ENCODE measurements at places on chromosomes 12 and 14.

- DNase-seq, result no peak
Measured at GRCh38 chr12:49366096-49366651, 1.1 kb upstream of the SPATS2 start.

- DNase-seq, result no peak
Measured at GRCh38 chr14:28767030-28767852, 654 bp downstream of the FOXG1 start.

- DNase-seq, result no peak
Measured at GRCh38 chr12:33832900-33833299, 189.4 kb upstream of the ALG10 start.

GRCh38 chr14:99566009-99566389 is 38.0 kb downstream of the CCDC85C start:
- DNase-seq, result no peak

- DNase-seq, result no peak
Measured at GRCh38 chr14:61280092-61280525, 1.0 kb downstream of the TMEM30B start.

- no peak for DNase-seq
Measured at GRCh38 chr14:23322568-23323517, 1.6 kb downstream of the PABPN1 start.

- DNase-seq, result no peak
Measured at GRCh38 chr12:74393272-74393671, 144.4 kb upstream of the ATXN7L3B start.

- no peak for DNase-seq
Measured at GRCh38 chr12:42679466-42679865, 89.9 kb upstream of the PRICKLE1 start.

DNA sequence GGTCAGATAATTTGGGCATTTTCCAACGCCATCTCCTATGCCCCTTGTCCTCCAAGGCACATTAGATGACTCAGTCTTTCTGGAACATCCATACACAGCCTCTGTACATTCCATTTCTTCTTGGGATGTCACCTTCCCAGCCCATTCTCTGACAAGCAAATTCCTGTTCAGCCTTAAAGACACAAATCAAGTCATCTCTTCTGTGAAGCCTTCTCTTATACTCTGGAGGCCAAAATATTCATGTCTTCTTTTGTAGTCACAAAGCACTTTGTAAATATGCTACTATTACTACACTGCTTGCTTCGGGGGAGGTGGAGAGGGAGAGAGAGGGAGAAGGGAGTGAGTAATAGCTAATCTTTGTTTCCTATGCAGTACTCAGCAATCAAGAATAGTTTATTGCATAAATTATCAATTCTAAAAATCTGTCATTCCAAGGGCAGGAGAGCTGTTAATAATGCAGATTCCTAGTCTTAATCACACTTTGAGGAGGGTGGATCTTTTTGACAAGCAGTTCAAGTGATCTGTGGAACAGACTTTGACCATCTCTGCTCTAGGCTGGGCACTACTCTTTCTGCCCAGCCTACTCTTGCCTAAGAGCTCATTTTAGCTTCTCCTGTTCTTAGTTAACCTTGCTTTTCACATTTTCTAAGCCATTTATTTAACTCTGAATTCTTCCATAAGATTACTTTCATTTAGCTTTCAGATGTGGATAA is 27.9 kb downstream of the KCNMB4 start:
- DNase-seq, result no peak

- DNase-seq, result no peak
Measured at GRCh38 chr12:24012528-24012927, 63.1 kb upstream of the SOX5 start.

- no peak for DNase-seq
Measured at GRCh38 chr12:112105891-112106290, 2.7 kb downstream of the NAA25 start.

- no peak for DNase-seq
Measured at GRCh38 chr12:56522411-56523193, 982 bp downstream of the RBMS2 start.

GRCh38 chr12:114682785-114683708 is 928 bp downstream of the TBX3 start:
- DNase-seq, result no peak

- no peak for DNase-seq
Measured at GRCh38 chr12:124194893-124195566, 99.9 kb upstream of the RFLNA start.

DNA sequence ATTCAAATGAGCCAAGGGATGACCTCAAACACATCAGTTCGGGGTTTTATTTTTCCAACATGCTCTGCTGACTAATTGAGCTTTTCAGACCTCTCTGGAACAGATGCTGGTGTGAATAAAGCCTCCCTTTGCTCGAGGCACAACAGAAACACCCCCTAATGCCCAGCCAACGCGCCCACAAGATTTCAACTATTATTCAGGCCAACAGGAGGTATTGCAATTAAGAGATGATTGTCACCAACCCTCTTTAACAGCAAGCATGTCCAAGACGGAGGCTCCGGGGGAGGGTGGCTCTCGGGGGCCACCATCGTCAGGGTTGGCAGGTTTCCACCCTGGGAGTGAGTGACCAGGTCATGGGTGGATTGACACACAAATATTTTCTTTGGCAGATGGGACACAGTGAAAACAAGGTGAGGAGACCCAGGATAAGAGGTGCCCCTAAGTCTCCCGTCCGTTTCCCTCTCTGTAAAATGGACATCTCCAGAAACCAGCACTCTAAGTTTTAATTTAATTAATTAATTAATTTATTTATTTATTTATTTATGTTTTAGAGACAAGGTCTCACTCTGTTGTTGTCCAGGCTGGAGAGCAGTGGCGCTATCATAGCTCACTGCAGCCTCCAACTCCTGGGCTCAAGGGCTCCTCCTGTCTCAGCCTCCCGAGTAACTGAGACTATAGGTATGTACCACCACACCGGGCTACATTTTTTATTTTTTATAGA is 56.1 kb downstream of the MAP1LC3B2 start:
- no peak for DNase-seq

DNA sequence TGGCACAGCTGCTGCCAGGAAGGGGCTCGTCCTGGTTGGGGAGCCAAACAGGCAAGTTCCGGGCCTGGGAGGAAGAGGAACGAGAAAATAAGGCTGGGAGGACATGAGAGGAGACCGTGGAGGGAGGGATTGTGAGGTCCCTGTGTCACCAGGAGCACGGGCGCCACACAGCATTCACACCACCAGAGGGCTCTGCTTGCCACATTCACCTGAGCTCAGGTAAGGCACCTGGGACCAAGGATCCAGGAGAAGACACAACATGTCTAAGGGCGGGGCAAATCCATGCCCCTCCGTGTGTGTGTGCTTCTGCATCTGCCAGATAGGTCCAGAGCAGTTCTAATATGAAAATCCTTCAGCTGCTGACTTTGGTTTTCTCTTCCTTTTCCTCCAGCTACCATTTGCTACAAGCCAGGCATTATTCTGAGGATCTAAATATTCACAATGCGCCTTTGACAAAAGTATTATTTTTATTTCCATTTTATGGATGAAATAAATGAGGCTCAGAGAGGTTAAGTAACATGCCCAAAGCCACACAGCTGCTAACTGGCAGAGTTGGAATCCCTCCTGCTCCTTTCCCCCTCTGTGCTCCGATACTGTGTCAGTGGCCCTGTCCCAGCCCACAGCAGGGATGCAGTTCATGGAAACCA is 14.6 kb downstream of the RAPGEF3 start:
- DNase-seq, result peak; percentile 42

DNA sequence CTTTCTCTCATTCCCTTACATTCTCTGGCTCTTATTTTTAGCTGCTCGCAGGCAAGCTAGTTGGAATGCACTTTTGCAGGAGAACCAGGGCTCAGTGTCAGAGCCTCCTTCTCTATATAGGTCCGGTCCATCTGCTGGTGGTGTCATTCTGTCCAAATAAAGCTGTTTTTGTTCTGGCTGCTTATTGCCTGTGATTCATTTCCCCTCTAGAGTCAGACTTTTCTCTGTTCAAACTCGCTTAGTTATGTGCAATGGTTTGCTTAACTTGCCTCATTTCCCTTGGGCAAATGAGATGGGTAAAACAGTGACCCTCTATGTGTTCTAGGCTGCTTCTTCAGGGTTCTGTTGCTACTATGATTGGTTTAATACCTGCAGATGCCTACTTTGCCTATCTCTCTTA is 2.9 kb downstream of the SMARCD1 start:
- no peak for DNase-seq

- DNase-seq, result no peak
Measured at GRCh38 chr12:31742891-31743290, 14.1 kb upstream of the AMN1 start.

DNA sequence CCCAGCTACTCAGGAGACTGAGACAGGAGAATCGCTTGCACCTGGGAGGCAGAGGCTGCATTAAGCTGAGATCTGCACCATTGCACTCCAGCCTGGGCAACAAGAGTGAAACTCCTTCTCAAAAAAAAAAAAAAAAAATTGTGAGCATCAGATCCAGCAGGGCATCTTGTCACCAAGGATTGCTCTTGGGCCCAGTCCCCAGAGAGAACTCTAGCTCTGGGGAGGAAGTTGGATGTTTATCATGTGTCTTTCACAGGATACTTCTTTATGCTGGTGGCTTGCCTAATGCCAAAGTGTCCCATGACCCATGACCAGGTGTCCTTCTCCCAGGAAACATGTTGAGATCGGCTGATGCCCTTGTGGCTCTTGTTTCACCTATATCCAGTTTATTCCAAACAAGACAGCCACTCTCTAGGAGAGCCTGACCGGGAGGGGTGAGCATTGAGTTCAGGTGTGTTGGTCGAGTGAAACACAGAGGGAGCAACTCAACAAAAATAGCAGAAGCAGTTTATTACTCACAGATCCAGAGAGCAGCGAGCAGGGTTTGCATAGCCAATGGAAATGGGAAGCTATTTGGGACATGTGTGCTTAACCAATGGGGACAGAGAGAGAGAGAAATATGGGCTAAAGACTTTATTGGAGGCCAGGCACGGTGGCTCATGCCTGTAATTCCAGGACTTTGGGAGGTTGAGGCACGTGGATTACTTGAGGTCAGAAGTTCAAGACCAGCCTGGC is 6.6 kb upstream of the TCHP start:
- DNase-seq, result no peak

DNA sequence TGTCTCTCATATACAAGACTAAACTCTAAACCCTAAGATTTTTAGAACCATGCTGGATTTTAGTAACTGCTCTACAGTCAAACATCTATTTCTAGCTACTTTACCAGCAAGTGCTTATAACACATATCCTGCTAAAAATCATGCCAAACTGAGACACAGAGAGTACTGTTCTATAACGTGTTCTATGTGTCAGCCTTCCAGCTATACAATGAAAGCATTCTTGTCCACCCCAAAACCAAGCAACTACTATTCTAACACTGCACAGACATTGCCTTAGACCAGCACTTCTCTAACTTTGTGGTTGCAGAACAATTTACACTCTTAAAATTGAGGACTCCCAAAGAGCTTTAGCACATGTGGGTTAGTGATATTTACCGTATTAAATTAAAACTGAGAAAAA is 85.7 kb downstream of the SPPL3 start:
- DNase-seq, result no peak

DNA sequence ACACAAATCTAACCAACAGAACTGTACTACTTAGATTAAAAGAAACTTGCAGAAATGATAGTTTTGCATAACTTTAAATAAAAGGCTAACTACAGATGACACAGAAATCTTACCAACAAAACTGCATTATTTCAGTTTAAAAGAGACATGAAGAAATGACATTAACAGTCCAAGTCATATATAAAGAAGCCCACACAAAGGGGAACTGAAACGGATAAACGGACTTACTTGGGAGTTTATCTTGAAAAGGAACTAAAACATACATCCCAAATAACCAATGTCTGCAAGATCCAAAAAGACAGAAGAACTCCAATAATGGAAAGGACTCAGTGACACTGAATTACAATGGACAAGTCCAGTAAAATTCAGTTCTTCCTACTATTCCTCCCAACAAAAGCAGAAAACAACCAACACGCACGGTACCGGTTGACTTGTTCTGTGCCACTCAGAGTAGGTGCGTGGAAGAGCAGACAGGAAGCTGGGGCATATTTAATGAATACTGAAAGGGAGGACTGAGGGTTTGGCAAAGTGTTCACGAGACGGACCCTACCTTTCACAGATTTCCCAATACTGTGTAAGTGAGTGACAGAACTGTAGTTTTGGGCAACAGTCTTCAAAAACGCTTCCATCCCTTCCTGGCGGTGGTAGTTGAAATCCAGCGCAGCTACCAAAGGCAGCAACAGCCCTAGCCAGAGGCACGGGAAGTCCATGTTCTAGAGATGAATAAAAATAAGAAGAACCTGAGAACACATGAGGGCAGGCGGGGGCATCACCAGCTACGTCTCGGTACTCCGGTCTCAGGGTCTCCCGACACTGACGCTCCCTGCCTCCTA is 627 bp downstream of the CPM start:
- DNase-seq, result no peak

- DNase-seq, result no peak
Measured at GRCh38 chr12:30746190-30746589, 8.6 kb downstream of the CAPRIN2 start.

DNA sequence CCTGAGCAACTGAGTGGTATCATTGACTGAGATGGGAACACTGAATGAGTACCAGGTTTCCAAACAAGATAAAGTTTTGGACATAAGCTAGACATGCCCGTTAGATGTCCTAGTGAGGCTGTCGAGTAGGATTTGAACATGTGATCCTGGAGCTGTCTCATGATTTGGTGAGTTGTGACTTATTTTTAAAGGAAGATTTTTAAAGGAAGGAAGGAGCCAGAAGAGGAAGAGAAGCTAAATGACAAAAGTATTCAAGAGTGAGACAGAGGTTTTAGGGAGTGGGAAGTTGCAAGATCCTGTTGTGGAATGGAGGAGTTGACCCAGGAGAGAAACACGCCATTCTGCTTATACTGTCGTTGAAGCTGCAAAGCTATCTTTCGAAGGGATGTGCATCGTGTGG is 82.1 kb downstream of the SAMD4A start:
- DNase-seq, result no peak

GRCh38 chr14:100736269-100737180 is 9.8 kb downstream of the DLK1 start:
- no peak for DNase-seq

DNA sequence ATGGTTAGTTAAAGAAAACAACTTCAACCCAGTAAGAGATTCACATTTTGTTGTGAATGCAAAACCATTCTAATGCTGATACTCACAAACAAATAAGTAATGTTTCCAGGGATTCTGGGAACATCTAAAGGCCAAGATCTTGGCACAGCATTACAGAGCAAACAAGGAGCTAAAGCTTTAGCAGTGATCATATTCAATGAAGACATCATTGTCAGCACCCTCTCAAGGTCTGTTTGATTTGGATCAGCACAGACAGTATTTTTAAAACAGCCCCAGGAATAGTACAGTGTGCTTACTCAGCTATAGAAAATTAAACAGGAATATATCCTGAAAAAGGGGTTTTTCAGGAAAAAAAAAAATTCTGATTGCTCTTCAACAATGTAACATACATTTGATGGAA is 71.4 kb downstream of the TMEM260 start:
- no peak for DNase-seq

DNA sequence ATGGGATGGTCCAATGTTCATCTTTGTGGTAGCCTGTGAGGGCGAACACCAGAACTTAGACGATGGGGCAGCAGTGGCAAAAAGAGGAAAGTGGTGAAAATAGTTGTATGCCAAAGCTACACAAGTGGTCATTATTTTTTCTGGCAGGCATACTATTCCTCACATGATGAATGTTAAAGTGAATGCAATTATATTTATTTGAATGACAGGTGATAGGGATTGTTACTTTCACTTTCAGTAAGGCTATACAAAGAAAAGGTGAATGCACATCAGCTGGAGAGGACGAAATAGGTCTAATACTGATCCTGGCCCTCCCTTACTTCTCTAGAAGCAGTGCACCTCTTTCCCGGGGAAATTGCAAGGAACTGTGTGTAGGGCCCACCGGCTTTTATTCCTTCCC is 470.1 kb downstream of the TMTC2 start:
- no peak for DNase-seq

All from HEK293T (cell line).